ENCODE measurements at places on chromosomes 6 and 20. TPM values are rescaled to one million over a fixed set of nuclear protein-coding genes. Genes with fewer than 3 reads are reported as not detected.

HS3ST5 gene
- total RNA-seq, result 9.1 TPM

NFATC2 gene
- 0.63 TPM for total RNA-seq

PSORS1C1 gene
- not detected for total RNA-seq

VSTM2L gene
- total RNA-seq, result 50.7 TPM

NKX2-4 gene
- not detected for total RNA-seq

KCNK16 gene
- not detected for total RNA-seq

RAB32 gene
- 2.8 TPM for total RNA-seq

PNLDC1 gene
- not detected for total RNA-seq

PRND gene
- 1.9 TPM for total RNA-seq
